Hematopoietic multipotent progenitor cell treated with erythropoietin and hydrocortisone succinate and interleukin-3 and kit ligand, for 17 days (in vitro differentiated cells): ENCODE measurements at places on chromosomes 1 and 21.

DNA sequence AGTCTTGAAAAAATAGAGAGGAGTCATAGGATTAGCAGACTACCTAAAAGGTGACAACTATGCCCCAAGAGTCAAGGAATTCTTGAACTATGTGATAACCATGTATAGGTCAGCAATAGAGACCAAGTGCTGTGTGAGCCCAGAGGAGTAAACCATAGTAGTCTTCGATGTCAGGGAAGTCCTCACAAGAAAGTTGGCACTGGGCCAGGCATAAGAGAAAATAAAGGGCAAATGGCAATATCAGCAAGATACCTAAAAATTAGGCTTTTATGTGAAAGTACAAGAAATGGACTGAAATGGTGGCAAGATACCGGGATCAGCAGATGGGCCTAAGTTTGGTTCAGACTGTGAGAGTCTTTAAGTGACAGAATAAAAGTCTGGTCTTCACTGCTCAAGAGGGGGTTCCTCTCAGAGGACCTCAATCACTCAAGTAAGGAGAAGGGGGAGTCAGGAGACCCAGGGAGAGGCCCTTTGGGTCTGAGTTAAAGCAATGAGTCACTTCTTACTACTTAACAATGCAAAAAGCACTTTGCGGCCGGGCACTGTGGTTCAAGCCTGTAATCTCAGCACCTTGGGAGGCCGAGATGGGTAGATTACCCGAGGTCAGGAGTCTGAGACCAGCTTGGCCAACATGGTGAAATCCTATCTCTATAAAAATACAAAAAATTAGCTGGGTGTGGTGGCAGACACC lies 95.0 kb downstream of the TEX35 start:
- peak; percentile 12 for DNase-seq

DNA sequence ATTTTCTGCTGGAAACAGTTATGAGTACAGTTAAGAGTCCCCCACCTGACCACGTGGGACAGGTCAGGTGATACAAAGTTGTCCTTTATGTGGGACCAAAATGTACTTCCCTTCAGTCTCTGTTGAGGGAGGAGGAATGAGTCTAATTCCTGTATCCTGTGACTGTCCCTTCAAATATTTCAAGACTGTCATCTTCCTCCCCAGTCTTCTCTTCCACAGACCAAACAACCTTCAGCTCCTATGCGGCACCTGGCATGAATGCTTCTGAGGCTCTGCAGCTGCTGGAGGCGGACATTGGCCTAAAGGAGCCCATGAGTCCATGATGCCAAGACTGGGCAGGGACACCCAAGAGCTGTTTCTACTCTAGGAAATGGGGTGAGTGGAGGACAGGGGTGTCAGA lies 72.1 kb upstream of the SIM2 start:
- no peak for DNase-seq

GRCh38 chr1:51926171-51926812 lies 47.8 kb upstream of the NRDC start:
- peak; percentile 9 for DNase-seq

DNA sequence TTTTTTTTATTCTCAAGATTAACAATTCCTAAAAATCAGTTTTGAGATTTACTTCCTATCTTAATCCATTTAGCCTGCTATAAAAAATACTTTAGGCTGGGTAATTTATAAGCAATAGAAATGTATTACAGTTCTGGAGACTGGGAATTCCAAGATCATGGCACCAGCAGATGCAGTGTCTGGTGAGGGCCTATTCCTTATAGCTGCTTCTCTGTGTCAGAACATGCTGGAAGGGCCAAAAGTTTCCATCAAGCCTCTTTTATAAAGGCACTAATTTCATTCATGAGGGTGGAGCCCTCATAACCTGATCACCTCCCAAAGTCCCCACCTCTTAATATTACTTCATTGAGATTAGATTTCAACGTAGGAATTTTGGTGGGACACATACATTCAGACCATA lies 41.7 kb downstream of the RNF2 start:
- no peak for DNase-seq

DNA sequence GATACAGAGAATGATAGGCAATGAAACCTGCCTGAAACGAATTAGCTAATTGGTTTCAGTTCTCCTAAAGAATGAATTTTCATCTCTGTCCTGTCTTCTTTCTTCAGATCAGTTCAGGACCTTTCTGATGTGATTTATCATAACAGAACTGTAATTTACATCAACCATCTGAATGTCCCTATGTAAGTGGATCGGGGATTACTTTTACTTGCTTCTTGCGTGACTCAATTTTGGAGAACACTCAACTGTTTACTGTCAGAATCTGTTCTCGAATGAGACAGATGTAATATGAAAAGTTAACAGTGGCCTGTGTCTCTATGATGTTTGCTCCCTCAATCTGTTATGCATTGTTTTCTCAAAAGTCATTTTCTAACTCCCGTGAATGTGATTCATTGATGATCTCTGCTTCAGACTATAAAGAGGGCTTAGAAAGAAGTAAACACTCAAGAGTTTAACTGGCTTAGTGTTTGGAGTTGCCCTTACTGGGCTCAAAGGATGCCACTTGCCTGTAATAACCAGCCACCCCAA lies 111.0 kb downstream of the GABPA start:
- DNase-seq, result no peak

DNA sequence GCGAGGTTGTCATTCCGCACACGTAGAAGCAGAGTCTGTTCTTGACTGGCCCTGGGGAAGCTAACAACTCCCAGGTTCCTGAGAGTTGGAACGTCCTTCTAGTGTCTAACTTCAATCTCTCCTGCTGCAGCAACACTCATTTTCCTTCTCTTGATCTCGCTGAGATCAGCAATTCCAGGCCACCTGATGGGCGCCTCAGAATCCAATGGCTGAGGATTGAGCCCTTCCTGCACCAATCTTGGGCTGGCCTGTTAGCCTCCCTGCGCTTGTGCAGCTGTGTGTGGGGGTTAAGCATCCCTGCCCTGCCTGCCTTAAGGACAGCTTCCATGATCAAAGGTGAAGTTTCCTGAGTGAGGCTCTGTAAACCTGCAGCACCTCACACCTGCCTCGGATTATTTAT lies 87.9 kb downstream of the SYT2 start:
- no peak for DNase-seq

DNA sequence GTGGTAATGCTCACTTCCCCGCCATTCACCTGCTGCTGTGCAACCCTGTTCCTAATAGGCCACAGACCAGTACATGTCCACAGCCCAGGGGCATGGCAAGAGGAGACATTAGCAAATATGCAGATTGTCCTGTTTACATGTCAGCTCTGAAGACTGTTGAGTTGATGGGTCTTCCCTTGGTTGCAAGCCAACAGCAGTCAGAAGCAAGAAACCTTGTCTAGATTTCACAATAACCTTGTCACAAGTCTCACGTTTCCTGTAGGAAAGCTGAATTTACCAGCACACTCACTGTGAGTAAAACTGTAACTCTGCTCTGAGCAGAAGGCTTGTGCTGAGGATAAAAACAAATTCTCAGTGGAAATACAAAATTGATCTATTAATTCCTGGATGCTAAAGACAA lies 195.1 kb downstream of the HLX start:
- DNase-seq, result no peak

DNA sequence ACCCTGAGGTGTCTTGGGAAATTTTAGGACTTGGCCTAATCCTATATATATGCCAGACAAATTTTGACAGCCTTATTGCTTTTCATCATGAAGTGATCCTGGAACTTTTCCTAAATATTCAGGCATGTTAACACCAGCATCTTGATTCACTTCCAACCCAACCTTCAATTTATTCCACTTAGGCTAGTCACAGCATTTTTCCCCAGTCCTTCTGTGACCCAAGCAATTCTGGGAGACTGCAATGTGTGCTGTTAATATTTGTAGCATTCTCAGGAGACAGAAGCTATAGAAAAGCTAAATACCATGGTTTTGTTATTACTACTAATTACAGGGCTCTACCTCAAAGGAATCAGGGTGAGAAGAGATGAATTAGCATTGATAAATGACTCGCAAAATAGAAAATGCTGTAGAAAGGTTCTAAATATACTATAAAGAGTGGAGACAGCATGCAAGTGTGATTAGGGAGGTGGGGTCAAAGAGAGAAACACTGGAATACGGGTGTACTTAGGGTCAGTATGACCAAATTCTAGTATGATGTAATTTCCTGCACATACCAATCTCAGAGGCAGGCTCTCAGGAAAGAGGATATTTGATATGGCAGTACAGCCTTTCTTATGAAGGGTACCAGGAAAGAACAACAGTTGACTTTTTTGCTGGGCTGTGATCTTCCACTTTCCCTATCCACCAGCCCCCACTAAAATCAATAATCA lies 29.1 kb downstream of the PRRX1 start:
- no peak for DNase-seq

GRCh38 chr21:28332796-28333195 lies 659.9 kb downstream of the LTN1 start:
- no peak for DNase-seq

GRCh38 chr1:152462636-152463035 lies 48.0 kb upstream of the LCE5A start:
- no peak for DNase-seq

DNA sequence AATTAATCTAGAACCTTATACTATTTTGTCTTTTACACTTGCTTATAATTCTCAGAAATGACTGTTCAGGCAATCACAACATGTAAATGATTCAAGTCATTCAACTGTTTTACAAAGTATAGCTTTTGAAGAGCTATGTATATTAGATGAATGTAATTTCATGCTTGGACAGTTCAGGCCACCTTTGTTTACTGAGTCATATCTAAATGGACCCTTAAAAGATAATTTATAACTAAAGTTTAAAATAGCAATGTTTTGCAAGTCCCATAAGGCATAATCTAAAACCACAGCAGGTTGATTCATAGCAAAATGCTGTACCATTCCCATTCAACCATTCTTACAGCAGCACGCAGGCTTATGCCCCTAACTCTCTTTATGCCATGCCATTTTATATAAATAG lies 64.8 kb downstream of the PIK3R3 start:
- DNase-seq, result no peak

DNA sequence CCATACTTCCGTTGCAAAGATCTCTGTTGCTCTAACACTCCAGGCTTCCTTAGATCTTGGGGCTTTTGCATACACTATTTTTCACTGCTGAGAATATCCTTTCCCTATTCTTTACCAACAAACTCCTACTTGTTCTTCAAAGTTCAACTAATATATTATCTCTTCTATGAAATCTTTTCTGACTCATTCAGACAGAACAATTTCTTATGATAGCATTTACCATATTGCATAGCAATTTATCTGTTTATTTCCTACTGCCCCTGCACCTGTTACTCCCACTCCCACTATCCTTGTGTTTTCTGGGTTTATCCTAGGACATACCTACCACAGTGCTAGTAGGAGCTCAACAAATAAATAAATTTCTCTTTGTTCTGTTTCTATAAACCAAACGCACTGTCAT lies 11.0 kb downstream of the GADD45A start:
- no peak for DNase-seq

DNA sequence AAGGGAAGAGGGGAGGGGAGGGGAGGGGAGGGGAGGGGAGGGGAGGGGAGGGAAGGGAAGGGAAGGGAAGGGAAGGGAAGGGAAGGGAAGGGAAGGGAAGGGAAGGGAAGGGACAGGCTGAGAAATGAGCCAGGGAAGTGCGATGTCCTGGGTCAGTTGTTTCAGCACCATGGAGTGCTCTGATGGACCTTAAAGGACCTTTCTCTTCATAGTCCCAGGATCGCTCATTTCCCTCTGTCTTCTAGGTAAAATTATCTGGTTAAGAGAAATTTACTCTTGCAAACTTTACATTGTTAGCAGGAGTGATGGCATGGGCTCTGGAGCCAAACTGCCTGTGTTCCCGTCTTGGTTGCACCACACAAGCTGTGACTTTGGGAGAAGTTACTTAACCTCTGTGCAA lies 357.8 kb downstream of the MATN1 start:
- no peak for DNase-seq

- DNase-seq, result peak; percentile 39
These were observed 5.8 kb downstream of the VWA1 start for GRCh38 chr1:1441002-1441888.

DNA sequence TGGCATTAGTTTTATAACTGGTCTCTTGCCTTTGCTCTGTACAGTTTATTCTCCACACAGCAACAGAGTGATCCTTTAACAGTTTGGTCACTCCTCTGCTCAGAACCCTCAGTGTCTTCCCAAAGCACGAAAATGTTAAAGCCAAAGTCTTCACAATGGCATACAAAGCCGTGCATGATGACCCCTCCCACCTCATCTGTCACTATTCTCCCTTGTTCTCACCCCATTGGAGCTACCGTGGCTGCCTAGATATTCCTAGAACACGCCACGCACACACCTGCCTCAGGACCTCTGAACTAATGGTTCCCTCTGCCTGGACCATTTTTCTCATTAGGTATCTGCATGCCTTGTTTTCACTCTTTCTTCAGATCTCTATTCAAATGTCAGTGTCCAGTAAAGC lies 8.6 kb upstream of the SEMA4A start:
- no peak for DNase-seq

DNA sequence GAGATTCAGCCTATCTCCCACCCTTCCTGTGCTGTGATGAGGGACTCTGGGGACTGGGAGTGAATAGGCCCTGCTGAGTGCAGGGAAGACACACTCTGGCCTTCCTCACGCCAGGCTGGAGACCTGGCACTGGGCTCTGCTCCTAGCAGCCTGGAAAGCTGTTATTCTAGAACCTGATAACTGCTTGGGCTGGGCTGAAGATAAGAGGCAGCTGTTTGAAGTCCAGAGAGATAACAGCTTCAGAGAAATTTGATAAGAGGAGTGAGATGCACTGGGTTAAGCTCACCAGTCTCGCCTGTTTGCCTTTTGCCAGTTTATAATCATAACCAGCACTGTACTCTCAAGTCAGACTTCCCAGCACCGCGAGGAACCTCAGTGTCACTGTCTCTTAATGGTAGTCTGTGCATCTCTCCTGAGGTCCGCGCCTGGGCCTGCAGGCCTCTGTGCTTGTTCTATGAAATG lies 46.6 kb upstream of the GPR37L1 start:
- DNase-seq, result peak; percentile 84

GRCh38 chr1:207030522-207031009 lies 2.0 kb downstream of the C1orf116 start:
- DNase-seq, result no peak

DNA sequence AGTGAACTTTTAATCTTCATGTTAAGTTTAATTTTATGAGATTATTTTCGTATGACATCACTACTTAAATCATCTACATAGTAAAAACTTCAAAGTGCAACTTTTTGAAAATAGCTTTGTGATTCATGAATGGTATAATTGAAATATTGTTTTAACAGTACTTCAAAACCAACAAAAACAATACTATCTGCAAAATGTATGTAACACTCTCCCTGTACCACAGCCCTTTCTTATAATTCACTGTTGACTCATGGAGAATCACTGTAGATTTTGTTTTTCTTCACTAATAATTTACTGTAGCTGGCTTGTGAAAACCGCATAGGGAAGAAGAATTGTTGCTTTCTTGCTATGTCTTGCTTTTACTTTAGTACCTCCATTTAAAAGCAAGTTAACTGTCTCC lies 301.4 kb upstream of the ADAMTS5 start:
- DNase-seq, result no peak

GRCh38 chr1:154446789-154447188 lies 41.6 kb downstream of the IL6R start:
- DNase-seq, result no peak

- no peak for DNase-seq
These were observed 13.7 kb downstream of the PSMA5 start for GRCh38 chr1:109412551-109412950.

- no peak for DNase-seq
These were observed 86.5 kb downstream of the VPS13D start for GRCh38 chr1:12316331-12316730.
